D721Med (cell line): ENCODE measurements at places on chromosomes 1 and 21.

DNA sequence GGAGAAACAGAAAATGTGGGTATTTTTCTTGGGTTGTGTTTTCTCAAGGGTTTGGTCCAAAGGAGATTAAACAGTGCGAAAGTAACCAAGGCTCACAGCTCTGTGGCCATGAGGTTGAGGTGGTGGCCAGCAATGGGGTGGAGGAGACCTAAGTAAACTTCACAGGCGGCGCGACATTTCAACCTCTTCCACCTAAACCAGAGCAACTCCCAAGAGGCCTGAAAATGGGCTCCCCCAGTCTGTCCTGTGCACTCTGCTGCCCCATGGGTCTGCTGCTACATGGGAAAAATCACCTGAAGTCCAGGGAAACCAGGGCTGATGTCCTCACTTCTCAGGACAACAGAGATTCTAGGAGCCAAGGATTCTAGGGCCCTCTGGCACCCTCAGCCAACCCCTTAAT is 12.4 kb downstream of the CELF3 start:
- no peak for DNase-seq

DNA sequence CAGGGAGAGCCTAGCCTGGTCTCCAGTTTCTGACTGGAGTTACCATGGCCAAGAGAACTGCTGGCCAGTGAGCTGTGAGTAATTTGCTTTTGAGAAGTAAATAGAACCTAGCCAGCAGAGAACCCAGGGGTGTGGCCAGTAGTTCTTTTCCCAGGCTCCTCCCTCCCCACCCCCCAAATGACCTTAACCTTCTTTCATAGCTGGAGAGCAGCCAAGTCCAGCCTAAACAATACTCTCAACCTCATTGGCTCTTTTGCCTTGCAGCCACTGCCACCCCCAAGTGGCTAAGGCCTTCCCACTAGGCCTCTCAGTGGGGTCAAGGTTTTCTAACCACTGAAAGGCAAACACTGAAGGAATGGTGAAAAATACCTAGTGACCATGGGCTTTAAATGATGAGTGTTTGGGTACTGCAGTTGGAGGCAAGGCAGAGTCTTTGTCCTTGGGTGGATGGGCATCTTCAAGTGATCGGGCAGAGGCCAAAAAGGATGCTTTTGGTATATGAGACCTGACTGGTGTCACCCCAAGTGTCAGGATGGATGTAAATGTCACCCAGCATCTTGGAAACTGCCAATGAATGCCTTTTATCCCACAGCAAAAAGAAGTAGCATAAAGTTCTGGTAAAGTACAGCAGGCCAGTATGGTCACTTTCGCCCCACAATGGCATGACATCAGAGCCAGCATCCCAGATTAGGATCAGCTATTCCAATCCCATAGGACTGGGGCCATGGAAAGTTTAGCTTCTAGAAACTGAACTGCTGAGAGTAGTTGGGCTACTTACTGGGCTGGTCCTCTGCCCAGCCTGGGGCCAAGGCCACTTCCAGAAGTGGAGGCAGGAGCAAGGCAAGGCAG is 3.5 kb upstream of the PIGV start:
- no peak for DNase-seq

DNA sequence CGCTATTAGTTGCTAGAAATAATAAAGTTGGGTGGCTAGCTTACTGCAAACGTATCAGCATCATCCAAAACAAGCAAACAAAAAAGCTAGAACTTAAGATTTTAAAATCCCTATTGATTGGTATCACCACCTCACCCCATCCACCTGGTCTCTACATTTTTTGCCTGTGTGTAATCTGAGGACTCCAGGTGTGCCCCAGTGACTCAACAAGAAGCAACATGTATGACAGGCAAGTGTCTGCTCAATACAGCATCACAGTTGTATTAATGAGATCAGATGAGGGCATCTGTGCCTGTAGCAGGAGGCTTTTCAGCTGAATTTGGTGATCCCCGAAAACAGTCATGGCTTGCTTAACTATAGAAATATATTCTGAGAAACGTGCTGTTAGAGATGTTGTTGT is 14.6 kb upstream of the PAPPA2 start:
- no peak for DNase-seq

DNA sequence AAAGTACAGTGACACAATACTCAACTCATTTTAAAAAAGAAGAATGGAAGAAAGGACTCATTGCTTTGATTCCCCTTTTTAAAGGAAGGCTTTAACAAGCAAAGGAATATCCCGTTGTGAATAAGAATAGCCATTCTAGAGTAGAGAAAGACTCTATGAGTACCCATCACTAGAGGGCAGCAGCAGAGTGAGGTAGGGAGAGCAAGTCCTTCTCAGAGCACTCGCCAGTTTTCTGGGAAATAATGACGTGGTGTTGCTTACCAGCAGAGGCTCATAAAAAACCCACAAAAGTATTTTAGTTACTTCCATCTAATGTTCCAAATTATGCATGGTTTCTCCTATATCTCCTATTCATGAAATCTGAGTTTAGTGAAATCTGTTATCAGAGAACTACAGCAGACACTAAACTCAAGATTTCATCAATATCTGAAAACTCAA is 74.6 kb downstream of the USP24 start:
- no peak for DNase-seq

- DNase-seq, result no peak
Observed at GRCh38 chr1:228794810-228795209, 59.5 kb downstream of the RHOU start.

- DNase-seq, result peak; percentile 3
Observed at GRCh38 chr21:46561445-46562090, 43.3 kb downstream of the S100B start.
